ENCODE measurements at places on chromosomes 2 and 18.
A peak's percentile ranks its signal among the peaks of the same experiment; 100 is the strongest.

DNA sequence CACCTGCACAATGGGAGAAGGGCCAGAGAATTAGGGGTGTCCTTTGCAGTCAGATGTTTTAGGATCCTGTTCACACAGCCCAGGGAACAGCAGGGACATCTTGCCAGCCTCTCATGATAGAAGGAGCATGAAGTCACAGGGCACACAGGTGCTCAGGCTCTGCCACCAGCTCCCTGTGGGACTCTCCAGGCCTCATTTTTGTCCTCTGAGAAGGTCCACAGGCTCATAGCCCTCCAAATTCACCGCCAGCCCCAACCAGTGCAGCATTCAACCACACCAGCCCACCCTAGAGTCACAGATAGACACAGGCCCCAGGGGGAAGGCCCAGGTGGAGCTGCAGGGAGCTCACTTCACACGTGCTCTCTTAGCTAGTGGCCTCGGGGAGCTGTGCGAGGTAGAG is 391.7 kb downstream of the TNS1 start:
- DNase-seq, result no peak

DNA sequence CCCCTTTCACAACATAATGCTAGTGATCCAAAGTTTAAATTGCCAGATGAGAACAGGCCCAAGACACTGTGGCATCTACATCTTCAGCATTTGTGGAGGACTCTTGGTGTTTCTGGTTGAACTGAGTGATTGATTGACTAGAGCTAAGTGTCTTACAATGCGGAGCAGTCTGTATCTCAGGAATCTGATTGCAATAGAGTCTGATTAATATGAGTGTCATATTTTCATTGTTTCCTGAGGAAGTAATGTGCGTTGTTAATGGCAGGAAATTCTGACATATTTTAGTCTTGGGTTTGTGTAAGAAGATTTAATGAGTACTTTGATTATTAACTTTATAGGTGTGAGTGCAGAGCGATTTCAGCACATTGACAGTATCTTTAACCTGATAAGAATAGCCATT is 82.0 kb upstream of the PROKR1 start:
- no peak for DNase-seq

- DNase-seq, result no peak
Observed at GRCh38 chr2:219670386-219670785, 43.0 kb downstream of the SLC4A3 start.

- DNase-seq, result no peak
Observed at GRCh38 chr2:237199577-237199976, 113.9 kb downstream of the COPS8 start.

DNA sequence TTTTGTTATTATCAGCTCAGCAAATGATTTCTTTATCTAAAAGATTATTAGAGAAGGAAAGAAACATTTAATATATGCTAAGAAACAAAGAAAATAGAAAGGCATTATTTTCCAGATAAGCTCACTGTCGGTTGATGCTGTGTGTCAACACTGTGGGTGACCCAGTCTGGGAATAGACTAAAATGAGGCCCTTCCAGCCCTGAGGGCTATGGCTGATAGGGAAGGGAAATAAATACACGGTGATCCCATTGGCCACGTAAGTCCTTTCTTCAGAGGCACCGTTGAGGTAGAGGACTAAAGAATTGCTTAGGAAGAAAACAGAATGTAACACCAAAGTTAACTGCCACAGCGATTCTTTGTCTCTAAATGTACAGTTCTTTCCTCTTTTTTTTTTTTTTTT is 1.8 kb downstream of the ABCB11 start:
- DNase-seq, result no peak

GRCh38 chr2:181859803-181860202 is 31.7 kb upstream of the ITPRID2 start:
- no peak for DNase-seq

GRCh38 chr2:133658020-133658903 is 90.0 kb upstream of the NCKAP5 start:
- peak; percentile 51 for DNase-seq

- no peak for DNase-seq
Observed at GRCh38 chr18:37476611-37477295, 88.8 kb downstream of the CELF4 start.

DNA sequence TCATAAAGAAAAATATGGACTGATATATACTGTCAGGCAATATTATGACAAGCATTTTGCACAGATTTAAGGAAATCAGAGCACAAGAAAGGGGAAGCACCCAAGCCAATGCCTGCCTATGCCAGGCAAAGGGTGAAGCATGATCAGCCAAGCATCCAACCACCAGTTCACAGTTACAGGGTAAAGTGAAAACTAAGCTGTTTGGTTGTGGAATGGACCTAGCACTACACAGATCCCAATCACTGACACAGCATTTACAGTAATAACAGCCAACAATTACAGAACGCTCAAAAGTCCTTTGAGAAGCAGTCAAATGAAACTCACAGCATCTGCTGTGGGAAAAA is 90.3 kb downstream of the SP3 start:
- DNase-seq, result no peak

GRCh38 chr18:50857694-50858093 is 21.2 kb upstream of the ME2 start:
- no peak for DNase-seq

GRCh38 chr2:112877423-112877822 is 33.5 kb upstream of the IL37 start:
- peak; percentile 54 for DNase-seq

GRCh38 chr2:28341208-28341891 is 51.3 kb upstream of the FOSL2 start:
- DNase-seq, result peak; percentile 58

- no peak for DNase-seq
Observed at GRCh38 chr2:79292958-79293315, 133.4 kb upstream of the REG3A start.

- peak; percentile 26 for DNase-seq
Observed at GRCh38 chr2:15271276-15271675, 289.9 kb downstream of the NBAS start.

- DNase-seq, result peak; percentile 92
Observed at GRCh38 chr2:97935719-97936161, 60.0 kb downstream of the TMEM131 start.

- no peak for DNase-seq
Observed at GRCh38 chr2:207465894-207466293, 63.9 kb upstream of the CREB1 start.

DNA sequence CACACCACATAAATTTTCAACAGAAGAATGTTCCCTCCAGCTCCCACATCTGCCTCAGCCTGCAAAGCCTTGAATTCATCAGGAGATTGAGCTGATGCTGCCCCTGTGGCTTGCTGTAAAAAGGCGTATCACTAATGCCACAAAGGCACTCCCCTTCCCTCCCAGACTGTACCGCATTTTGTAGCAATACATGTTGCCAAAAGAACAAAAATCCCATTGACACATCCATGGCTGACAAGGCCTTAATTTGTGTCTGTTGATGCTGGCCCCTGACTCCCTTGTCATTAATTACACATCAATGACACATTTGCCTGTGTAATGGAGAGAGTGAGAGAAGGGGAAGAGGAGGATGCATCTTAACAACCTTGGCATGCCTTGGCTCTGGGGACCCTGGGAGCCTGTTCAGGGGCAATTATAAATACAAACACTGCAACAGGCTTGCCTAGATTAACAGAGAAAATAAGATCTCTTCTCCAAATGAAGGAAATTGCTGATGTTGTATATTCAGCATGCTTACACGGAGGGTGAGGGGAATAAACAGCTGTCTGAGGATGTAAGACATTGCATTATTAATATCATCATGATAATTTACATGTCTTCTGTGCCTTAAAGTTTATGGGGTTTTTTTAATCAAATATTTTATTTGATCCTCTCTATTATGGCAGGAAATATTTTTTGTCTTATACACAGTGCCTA is 264.0 kb downstream of the SUCLG1 start:
- no peak for DNase-seq

DNA sequence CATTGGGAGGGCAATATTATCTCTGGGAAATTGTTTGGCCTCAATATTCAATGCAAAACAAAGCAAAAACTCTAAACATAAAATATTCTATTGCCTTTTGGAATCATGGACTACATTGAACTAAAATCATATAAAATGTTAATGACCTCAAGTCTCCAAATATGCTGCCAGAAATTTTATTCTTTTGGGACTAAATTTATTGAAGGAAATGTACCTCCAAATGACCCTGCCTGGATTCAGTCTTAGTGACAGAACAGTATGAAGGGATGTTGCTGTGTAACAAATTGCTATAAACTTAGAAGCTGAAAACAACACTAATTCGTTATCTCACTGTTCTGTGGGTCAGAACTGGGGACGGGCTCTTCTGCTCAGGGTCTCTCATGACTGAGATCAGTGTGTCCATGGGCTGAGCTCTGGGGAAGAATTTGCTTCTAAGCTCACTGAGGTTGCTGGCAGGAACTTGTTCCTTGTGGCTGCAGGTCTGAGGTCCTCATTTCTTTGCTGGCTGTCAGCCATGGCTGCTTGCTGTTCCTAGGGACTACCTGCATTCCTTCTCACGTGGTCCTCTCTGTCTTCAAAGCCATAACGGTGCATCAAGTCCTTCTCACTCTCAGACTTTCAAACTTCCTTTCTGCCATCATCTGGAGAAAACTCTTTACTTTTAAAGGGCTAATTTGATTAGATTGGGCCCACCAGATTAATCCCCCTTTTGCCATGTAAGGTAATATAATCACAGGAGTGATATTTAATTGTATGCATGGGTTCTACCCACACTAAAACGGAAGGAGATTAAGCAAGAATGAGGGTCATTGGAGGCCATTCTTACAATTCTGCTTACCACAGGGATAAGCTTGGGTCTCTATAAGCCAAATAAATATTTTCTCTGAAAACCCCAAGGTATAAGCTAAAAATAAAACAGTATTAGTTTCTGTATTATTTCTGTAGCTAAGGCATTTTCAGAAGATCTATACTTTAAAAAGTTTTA is 149.0 kb downstream of the ADCYAP1 start:
- no peak for DNase-seq

DNA sequence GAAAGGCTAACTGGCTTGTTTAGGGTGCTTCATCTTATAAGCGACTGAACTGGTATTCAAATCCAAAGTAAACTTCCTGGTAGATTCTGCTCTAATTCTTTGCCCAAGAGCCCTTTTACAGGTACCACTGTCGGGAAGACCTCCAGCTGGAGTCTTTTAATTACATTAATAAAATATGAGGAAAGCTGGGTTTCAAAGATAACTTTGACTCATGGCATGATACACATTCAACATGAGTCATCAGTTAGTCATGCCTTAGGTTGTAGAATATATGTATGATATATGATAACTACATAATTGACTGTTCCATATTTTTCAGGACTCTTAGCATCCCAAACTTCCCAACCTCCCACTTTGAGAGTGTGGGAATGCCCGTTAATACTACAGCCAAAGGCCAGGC is 32.3 kb downstream of the ZCCHC2 start:
- peak; percentile 60 for DNase-seq

- DNase-seq, result peak; percentile 76
Observed at GRCh38 chr2:202429164-202429980, 53.2 kb downstream of the BMPR2 start.

DNA sequence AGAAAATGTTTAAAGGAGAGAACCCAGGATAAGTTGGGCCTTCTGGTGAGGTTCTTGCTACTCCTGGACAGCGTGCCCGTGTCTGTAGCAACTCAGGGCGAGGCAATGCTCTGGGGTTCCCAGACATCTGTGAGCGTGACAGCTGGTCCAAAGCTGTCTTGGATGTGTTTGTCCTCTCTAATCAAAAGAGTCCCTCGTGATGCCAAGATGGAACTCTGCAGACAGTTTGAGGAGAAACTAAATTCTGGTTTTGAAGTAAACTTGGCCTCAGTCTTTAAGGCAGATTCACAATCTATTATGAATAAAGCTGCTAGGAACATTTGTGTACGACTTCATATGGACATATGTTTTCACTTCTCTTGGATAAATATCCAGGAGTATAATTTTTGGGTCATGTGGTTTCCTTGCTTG is 47.3 kb downstream of the TMEM17 start:
- DNase-seq, result no peak

GRCh38 chr2:121588357-121588756 is 57.7 kb downstream of the RNU4ATAC start:
- DNase-seq, result no peak

GRCh38 chr2:197251163-197251562 is 59.4 kb downstream of the ANKRD44 start:
- no peak for DNase-seq

GRCh38 chr2:128319631-128320191 is 1.0 kb upstream of the HS6ST1 start:
- DNase-seq, result no peak

- DNase-seq, result no peak
Observed at GRCh38 chr2:205633994-205634393, 48.3 kb upstream of the NRP2 start.

DNA sequence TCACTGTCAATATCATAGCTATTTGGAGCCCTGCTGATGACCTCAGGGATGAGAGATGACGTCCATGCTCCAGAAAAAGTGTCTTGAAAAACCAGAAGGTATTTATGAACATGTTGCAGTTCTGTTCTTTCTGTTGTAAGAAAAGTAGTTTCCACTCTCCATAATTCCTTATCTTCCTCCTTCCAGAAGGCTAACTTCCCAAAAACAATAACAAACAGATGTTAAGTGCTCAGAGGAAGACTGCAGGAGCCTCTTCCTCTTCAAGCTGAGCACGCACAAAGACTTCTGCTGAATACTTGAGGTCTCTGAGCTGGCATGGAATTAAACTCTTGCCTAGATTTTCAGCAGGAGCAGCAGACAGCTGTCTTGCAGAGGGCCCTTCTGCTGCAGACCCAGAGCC is 434.5 kb upstream of the KLHL29 start:
- no peak for DNase-seq

GRCh38 chr2:28444956-28445355 is 50.9 kb upstream of the PLB1 start:
- DNase-seq, result no peak

GRCh38 chr2:45009928-45010701 is 863 bp upstream of the SIX2 start:
- peak; percentile 43 for DNase-seq

DNA sequence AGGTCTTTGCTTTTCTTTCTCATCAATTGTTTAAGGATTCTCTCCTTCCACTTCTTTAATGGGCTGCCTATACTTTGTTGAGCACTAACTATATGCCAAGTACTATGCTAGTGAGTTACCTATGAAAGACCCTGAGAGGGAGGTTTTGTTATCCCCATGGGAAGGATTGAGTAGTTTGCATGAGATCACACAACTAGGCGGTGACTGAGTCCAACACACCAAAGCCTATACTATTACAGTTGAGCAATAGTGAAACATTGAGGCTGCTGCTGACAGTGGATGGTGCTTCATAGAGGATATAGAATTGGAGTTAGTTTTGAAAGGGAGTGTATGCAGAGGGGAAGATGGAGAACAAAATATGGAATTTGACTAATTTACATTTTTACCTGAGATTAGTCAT is 15.8 kb downstream of the NABP1 start:
- no peak for DNase-seq

- no peak for DNase-seq
Observed at GRCh38 chr2:168997794-168998193, 33.3 kb downstream of the ABCB11 start.

- DNase-seq, result peak; percentile 10
Observed at GRCh38 chr2:84741182-84741822, 139.6 kb downstream of the TRABD2A start.

- no peak for DNase-seq
Observed at GRCh38 chr2:166518634-166519390, 24.8 kb upstream of the SCN7A start.

GRCh38 chr18:4641771-4642368 is 186.8 kb upstream of the DLGAP1 start:
- DNase-seq, result no peak

Data from fibroblast of upper back skin (primary cell).